NCI-H2081 treated with DMSO at 0.1 percent for 48 hours (cell line): ENCODE measurements at places on chromosomes 3 and 15.

DNA sequence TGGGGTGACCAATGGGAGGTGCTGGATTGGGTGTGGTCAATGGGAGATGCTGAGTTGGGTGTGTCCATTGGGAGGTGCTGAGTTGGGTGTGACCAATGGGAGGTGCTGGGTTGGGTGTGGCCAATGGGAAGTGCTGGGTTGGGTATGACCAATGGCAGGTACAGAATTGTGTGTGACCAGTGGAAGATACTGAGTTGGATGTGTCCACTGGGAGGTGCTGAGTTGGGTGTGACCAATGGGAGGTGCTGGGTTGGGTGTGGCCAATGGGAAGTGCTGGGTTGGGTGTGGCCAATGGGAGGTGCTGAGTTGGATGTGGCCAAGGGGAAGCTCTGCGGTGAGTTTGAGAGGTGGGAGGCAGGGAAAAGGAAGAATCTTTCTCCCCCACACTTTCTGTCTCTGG, 250.0 kb upstream of the PROK2 start:
- DNase-seq = no peak

- DNase-seq = no peak
These were observed 37.6 kb downstream of the CACNA2D3 start for GRCh38 chr3:54159917-54160316.

GRCh38 chr3:133137042-133137996, 99.1 kb downstream of the TMEM108 start:
- DNase-seq = no peak

DNA sequence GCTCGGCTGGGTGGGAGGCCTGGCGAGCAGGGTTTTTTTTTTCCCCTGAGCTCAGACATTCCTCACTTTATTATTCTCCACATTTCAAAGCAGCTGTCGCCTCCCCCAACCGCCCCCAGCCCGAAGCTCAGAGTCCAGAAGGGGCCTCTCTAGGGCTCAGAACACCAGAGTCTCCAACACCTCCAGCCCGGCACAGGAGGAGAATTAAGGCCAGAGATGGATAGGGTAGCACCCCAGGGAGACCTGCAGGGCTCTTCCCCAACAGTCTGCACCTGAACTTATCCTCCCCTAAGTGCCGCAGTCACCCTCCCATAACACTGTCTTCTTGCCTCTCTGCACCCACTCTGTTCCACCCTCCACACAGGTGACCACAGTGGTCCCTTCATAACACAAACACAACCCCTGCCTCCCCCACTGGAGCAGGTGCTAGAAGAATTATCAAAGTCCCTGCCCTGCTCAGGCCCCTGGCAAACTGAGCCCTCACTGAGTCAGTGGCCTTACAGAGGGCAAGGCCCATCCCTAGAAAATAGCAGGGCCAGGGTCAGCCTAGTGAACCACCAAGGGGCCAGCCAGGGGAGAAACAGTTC, 14.1 kb downstream of the MYL3 start:
- DNase-seq = no peak

DNA sequence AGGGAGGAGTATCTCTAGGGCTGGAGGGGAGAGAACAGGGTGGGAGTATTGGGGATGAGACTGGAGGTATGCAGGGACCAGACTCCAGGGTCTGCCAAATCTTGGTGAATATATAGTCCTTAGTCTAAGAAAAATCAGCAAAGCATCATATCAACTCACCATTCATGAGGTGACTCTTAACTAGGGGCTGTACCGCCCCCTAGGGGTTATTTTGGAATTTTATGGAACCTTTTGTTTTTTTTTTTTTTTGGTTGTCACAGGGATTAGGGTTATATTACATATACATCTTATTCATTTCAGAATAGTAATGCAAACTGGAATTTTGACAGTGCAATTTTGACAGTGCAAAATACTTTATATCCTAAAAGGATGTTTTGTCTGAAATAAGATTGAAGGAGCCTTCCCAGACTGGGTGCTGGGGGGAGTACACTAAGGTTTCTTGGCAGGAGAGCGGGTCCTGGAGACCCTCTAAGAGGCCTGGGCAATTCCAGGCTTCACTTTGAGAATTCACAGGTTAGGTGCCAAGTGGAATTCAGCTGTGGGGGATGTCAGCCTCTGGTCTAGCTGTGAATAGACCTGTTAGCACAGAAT, 7.5 kb downstream of the CMTM7 start:
- peak; percentile 17 for DNase-seq

DNA sequence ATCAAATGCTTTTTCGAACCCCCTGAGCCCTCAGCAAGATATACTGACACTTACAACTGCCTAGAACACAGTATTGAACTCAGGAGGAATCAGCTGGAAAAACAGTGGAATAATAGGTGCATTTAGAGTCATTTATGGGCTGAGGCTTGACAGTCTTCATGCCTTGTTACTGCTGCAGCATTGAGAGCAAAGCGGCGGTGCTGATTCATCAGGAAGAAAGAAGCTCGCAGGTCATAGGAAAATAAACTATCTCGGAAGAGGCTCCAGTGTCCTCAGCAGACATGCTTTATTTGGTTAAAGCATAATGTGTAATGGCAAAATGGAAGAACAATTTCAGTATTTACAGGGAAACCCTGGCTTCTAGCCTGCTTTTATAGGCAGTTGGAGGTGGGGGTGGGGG, 30.1 kb upstream of the NEO1 start:
- no peak for DNase-seq

DNA sequence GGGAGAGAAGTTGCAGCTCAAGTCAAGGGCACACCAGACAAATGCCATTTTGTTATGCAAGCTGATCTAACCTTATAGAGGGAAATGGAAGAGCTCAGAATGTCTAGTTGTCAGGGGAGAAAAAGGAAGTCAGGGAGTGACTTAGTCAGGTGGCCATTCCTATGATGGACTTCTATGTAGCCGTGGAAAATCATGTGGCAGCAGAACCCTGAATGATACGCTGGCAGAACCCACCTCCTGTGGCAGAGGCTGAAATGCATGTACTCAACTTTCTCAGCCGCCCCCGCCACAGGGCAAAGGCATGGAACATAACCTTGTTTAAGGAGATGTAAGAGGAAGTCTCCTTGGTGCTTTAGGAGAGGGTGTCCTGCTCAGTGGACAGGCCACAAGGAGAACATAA, 37.7 kb upstream of the PARL start:
- DNase-seq = no peak

GRCh38 chr3:51622868-51623267, 48.2 kb upstream of the TEX264 start:
- DNase-seq = no peak

GRCh38 chr3:194816748-194817591, 131.3 kb downstream of the FAM43A start:
- DNase-seq = no peak

GRCh38 chr3:188008582-188009213, 145.3 kb upstream of the LPP start:
- DNase-seq = no peak

DNA sequence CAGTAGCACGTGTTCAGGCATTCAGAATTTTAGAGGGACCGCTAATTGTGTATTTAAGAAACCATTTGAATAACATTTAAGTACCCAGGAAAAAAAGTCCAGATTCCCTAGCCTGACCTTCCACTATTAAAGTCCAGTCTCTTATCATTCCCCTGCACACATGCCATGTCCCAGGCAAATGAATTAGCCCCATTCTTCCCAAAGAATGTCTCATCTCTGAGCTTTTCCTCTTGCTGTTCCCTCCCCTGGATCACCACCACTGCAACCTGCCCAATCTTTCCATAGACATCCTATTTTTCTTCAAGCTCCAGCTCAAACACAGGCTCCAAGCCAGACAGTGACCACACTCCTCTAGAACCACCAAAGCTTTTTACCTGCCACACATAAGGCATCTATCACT, 25.9 kb downstream of the PLD1 start:
- no peak for DNase-seq

DNA sequence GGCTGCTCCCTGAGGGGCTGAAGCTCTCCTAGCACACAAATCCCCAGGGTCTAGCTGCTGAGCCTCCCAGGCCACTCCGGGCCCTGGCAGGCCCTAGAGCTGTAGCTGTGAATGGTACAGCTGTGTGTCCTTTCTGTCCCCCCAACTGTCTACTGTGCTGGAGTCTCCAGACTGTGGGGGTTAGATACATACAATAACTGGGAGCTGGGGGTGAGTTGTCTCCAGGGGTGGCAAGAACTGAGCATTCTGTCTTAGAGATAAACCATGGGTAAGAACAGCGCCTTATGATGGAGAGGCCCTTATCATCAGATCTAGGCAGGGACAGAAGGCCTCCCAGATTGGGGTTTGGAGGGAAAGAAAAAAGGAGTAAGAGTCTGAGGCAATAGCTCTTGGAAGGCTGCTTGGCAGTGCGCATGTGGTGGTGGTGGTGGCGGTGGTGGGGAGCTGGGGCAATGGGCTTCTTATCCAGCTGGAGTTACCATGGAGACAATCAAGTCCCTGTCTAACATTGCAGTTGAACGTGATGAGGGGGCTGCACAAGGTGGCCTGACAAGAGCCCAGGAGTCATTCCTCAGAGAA, 3.6 kb downstream of the CYB561D2 start:
- DNase-seq = no peak

GRCh38 chr3:17544632-17545031, 197.8 kb downstream of the TBC1D5 start:
- DNase-seq = no peak

GRCh38 chr3:157310329-157311052, 126.2 kb upstream of the PTX3 start:
- DNase-seq = no peak

GRCh38 chr3:151293127-151293526, 14.8 kb upstream of the P2RY14 start:
- DNase-seq = no peak

- no peak for DNase-seq
These were observed 21.6 kb downstream of the BUB1B start for GRCh38 chr15:40182358-40183029.

- DNase-seq = no peak
These were observed 230.6 kb upstream of the CNTN3 start for GRCh38 chr3:74845081-74845480.

- no peak for DNase-seq
These were observed 184.1 kb upstream of the CCDC54 start for GRCh38 chr3:107193116-107193515.

- DNase-seq = no peak
These were observed 106.2 kb upstream of the THBS1 start for GRCh38 chr15:39474657-39475056.

GRCh38 chr3:22117751-22118346, 366.8 kb upstream of the ZNF385D start:
- no peak for DNase-seq

GRCh38 chr15:66698318-66698961, 3.6 kb upstream of the SMAD6 start:
- no peak for DNase-seq

DNA sequence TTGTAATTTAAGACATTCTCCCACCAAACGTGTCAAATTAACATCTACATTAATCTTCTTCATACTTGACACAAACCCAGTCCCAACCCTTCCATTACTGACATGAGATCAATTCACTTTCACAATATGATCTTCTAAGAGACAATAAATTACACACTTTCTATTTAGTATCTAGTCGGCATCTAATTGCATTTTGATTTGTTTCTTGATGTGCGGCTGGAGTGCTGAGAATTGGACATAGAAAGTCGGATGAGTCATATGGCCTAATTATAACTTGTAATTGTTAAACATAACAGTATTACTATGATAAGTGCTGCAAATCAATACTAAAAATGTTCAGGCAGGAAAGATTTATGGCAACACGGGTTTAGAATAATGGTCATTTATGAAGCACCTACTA, 78.4 kb upstream of the RORA start:
- no peak for DNase-seq

- DNase-seq = no peak
These were observed 32.2 kb downstream of the SLC24A1 start for GRCh38 chr15:65653801-65654521.

DNA sequence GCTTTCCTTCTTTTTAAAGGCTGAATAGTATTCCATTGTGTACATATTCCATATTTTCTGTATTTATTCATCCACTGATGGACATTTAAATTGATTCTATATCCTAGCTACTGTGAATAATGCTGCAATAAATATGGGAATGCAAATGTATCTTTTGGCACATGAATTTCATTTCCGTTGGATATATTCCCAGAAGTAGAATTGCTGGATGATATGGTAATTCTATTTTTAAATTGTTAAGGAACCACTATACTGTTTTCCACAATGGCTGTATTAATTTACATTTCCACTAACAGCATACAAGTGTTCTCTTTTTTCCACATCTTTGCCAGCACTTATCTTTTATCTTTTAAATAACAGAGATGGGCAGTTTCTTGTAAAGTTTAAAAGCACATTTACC, 302.7 kb downstream of the CTNNB1 start:
- DNase-seq = no peak

DNA sequence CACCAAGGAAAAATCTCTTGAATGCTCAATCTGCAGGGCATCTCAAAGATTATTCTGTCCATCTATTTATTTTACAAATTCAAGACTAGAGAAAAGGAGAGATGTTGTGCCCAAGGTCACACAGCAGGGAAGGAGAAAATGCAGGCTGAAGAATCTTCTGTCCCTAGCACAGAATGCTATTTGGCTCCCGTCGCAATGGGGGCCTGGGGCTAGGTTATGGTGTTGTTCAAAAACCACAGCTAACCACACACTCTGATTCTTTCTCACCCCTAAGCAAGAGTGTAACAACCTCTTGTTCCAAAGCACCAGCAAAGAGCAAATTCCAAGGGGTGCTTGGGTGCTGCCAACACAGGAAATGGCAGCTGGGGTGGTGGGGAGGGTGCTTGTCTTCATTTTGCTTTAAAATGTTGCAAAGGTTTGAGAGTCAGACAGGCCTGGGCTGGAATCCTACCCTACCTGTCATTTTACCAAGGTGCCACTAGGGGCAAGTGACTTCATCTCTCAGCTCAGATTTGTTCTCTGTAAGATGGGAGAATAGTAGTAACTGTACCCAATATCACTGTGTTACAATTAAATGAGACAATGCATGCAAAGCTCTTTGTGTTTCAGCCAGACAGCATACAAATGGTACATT, 112.5 kb downstream of the ADAMTS9 start:
- DNase-seq = no peak

GRCh38 chr3:87088430-87088992, 97.6 kb upstream of the VGLL3 start:
- no peak for DNase-seq

DNA sequence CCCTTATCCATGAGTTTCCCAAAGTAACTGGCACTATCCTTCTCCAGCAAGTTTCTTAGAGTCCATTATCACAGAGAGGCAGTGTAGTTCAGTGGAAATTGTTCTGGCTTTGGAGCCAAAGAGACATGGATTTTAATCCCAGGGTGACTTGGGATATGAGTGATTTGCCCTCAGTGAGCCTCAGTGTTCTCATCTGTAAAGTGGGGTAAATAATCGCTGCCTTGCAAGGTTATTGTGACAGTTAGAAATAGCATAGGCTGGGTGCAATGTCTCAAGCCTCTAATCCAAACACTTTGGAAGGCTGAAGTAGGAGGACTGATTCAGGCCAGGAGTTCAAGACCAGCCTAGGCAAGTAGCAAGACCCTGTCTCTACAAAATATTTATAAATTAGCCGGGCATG, 30.0 kb downstream of the DAPK2 start:
- no peak for DNase-seq

GRCh38 chr3:107999215-107999775, 91.5 kb downstream of the CD47 start:
- DNase-seq = no peak
